Small intestine (tissue), 16 donors: ENCODE measurements at places on chromosomes 6 and 20. TPM values are rescaled to one million over a fixed set of nuclear protein-coding genes. Genes with fewer than 3 reads are reported as not detected.

- H3K4me3 ChIP-seq, result no peak overlapping the region
- H3K27me3 ChIP-seq, result no peaks in the 10 kb centered on the region
- no peaks in the 10 kb centered on the region for H3K4me1 ChIP-seq
- no peaks in the 10 kb centered on the region for H3K36me3 ChIP-seq
- H3K27ac ChIP-seq, result no peak overlapping the region
- no peak for DNase-seq
Measured at GRCh38 chr6:141326426-141326825, 806.3 kb upstream of the GJE1 start.

DNA sequence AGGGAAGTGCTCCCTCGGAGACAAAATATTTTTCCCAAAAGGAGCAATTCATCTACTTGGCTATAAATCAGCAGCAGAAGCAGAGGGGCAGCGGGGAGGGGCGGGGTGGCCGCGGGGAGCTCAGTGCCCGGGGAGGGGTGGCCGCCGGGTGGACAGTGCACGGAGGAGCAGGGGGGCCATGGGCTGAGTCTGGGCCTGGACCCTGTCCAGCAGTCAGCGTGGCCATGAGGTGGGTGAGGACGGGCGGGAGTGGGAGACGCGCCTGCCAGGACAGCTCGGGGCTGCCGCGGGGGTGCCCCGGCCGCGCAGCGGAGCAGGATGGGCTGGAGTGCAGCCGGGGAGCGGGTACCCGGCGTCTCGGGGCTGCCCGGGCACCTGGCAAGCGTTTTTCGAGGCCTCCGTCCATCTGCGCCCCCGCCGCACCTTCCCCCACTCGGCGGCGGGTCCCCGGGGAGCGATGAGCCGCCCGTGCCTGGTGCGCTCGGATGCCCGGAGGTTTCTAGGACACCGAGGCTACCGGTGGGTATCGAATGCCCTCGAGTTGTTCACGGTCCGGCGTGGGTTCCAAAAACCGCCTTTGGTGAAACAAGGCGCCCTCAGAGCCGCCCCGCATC is 229.5 kb downstream of the THBS2 start:
- no peaks in the 10 kb centered on the region for H3K36me3 ChIP-seq
- no peak overlapping the region for H3K27ac ChIP-seq
- no peak for DNase-seq
- no peak overlapping the region for H3K4me3 ChIP-seq
- no peaks in the 10 kb centered on the region for H3K27me3 ChIP-seq
- no peaks in the 10 kb centered on the region for H3K4me1 ChIP-seq

DNA sequence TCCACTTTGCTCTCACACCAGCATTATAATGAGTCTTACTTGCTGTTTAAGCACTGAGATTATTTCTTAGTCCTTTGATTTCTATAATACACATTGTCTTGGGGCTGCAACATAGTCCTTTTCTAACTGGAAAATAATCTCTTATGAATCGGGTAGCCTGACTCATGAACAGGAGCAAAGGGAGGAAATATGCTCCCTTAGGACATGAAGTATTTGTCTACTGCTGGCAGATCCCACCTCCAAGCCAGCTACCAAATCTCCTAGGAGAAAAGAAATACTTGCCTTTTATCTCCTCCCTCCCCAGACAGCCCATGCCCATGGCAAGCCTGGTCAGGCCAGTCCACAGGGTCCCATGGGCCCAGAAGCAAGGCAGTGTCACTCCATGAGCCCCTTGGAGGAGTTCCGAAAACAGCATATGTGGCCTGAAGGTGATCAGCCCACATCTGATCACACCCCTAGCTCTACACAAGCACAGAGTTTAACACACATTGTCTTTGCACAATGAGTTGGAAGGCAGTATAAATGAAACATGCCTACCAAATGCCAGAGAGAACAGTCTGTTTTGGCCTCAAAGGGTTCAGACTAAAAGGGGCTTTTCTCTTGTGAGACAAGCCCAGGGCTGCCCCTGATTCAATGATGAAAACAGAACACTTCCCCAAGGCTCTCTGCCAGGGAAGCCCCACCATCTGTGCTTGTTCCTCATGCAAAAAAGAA is 37.1 kb upstream of the SLC4A11 start:
- no peaks in the 10 kb centered on the region for H3K4me1 ChIP-seq
- H3K27ac ChIP-seq, result no peak overlapping the region
- H3K4me3 ChIP-seq, result no peak overlapping the region
- no peak for DNase-seq

DNA sequence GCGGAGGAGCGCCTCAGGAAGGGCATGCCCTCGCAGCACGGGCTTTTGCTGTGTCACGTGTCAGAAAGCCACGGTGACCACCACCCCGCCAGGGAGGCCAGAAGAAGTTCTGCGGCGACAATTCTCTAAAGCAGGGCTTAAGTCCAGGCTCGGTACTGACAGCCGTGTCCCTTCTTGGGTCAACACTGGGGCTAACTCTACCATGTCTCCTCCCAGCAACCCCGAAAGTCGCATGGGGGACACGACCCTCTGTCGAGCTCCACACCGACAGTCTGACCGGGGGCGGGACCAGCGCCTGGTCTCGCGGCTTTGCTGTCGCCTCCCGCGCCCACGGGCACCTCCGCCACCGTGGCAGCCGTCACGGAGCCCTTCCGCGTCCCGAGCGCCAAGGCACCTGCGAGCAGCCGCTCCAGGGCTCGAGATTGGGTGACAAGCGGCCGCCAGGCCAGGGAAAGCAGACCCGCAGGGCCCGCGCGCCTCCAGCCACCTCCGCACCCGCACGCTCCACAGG is 534 bp downstream of the NANP start:
- H3K4me3 ChIP-seq, result peak overlapping the region; percentile 86
- no peaks in the 10 kb centered on the region for H3K36me3 ChIP-seq
- no peaks in the 10 kb centered on the region for H3K27me3 ChIP-seq

PRDM13 gene
- polyA plus RNA-seq, result not detected

DNA sequence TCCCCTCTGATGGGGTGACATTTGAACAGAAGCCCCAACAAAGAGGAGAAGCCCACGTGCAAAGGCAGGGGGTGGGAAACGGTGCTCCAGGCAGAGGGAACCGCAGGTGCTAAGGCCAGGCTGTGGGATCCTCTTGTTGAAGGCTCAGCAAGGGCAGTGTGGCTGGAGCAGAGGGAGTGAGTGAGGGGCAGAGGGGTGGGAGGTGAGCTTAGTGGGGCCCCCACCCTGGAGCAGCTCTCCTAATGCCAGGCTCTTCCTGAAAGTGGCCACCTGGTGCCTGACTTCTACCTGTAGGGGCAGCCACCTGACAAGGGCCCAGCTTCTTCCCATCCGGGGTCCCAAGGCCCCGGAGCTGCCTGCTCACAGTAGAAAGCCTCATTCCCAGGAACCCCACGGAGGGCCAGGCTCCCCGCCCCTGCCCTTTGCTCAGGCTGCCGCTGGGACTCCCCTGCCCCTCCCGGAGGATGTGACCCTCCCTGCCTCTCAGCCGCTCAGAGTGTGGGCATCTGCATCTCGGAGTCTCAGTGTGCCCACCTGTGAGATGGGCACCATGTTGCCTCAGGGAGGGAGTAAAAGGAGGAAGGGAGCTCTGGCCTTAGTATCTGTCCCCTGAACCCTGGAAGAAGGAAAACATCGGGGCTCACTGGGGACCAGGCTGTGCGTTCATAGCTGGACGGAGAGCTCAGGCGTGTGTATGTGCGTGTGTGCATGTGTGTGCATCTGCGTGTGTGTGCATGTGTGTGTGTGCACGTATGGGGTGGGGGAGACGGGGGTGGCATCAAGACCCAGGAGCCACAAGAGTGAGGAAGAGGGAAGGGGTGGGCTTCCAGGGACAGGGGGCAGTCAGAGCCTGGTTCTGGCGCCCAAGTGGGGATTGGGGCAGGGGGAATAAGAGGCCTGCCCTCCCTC is 119.4 kb downstream of the CEBPB start:
- H3K4me3 ChIP-seq, result no peak overlapping the region
- H3K36me3 ChIP-seq, result no peaks in the 10 kb centered on the region
- H3K27me3 ChIP-seq, result no peaks in the 10 kb centered on the region
- no peak overlapping the region for H3K27ac ChIP-seq
- DNase-seq, result no peak
